ENCODE measurements at places on chromosomes 13 and 19. TPM values are rescaled to one million over a fixed set of nuclear protein-coding genes. Genes with fewer than 3 reads are reported as not detected.
A peak's percentile ranks its signal among the peaks of the same experiment; 100 is the strongest.

- H3K36me3 ChIP-seq, result peaks cover 6% of the 10 kb centered on the region
- DNase-seq, result peak; percentile 35
- no peak overlapping the region for H3K4me3 ChIP-seq
- peaks cover 37% of the 10 kb centered on the region for H3K4me1 ChIP-seq
Measured at GRCh38 chr13:50529154-50529882, 314.2 kb downstream of the DLEU7 start.

GRCh38 chr13:28333204-28333881, 161.6 kb downstream of the FLT1 start:
- peaks cover 37% of the 10 kb centered on the region for H3K36me3 ChIP-seq
- H3K4me3 ChIP-seq, result no peak overlapping the region
- DNase-seq, result no peak
- H3K27ac ChIP-seq, result no peak overlapping the region
- H3K4me1 ChIP-seq, result no peaks in the 10 kb centered on the region

DNA sequence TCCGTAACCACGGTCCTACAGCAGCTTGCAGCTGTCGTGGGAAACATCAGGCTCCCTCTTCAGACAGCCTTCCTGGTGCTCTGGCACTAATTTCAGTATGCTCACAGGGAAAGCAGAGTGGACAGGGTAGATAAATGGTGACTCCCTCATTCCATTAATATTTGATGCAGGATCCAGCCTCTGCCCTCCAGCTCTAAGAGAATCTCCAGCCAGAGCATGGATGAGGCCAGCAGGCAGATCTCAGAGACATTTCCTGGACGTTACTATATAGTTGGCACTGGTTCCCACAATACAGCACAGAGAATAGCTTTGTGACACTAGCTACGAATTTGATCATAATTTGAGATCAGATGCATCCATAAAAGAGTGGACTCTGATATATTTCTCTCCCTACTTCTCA, 341.4 kb downstream of the LIG4 start:
- no peak overlapping the region for H3K27ac ChIP-seq
- no peaks in the 10 kb centered on the region for H3K4me1 ChIP-seq
- no peak overlapping the region for H3K4me3 ChIP-seq

GRCh38 chr13:50198508-50198907, 183.3 kb downstream of the KCNRG start:
- H3K4me3 ChIP-seq, result no peak overlapping the region
- no peaks in the 10 kb centered on the region for H3K27me3 ChIP-seq
- no peak overlapping the region for H3K27ac ChIP-seq
- peaks cover 14% of the 10 kb centered on the region for H3K4me1 ChIP-seq

The PRTN3 gene
- 0.61 TPM for total RNA-seq

The XAB2 gene
- 71.9 TPM for total RNA-seq

The LILRB5 gene
- total RNA-seq, result 0.09 TPM

DNA sequence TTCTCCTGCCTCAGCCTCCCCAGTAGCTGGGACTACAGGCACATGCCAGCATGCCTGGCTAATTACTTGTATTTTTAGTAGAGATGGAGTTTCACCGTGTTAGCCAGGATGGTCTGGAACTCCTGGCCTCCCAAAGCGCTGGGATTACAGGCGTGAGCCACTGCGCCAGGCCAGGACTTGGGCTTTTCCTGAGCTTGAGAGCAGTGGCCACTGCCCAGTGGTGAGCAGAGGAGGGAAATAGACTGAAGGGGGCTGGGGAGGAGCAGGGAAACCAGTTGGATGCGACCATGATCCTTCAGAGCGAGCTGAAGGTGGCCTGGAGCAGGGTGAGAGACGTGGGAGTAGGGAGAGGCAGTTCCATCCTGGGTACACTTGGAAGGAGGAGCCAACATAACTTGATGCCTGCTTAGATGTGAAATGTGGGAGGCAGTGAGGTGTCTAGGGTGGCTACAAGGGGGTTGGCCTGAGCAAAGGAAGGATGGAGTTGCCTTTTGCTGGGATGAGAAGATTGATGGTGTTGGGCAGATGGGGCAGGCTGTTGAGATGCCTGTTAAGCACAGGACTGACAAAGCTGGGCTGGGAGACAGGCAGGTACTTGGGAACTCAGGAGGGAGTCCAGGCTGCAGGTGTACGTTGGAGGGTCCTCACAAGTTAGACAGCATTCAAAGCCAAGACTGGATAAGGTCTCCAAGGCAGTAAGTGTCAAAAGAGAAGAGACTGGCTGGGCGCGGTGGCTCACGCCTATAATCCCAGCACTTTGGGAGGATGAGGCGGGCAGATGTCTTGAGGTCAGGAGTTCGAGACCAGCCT, 31.8 kb downstream of the KCTD15 start:
- no peaks in the 10 kb centered on the region for H3K4me1 ChIP-seq
- no peak for DNase-seq
- no peaks in the 10 kb centered on the region for H3K27me3 ChIP-seq
- H3K4me3 ChIP-seq, result no peak overlapping the region
- no peak overlapping the region for H3K27ac ChIP-seq

GRCh38 chr13:77114271-77114670, 87.3 kb upstream of the FBXL3 start:
- H3K27ac ChIP-seq, result no peak overlapping the region
- H3K36me3 ChIP-seq, result peaks cover 30% of the 10 kb centered on the region
- peaks cover 32% of the 10 kb centered on the region for H3K4me1 ChIP-seq
- H3K27me3 ChIP-seq, result no peaks in the 10 kb centered on the region
- H3K4me3 ChIP-seq, result no peak overlapping the region
- no peak for DNase-seq

- H3K36me3 ChIP-seq, result peaks cover 21% of the 10 kb centered on the region
- peaks cover 25% of the 10 kb centered on the region for H3K4me1 ChIP-seq
- no peaks in the 10 kb centered on the region for H3K27me3 ChIP-seq
- no peak overlapping the region for H3K27ac ChIP-seq
Measured at GRCh38 chr19:2243274-2244124, 5.6 kb upstream of the AMH start.

The ADGRE3 gene
- total RNA-seq, result not detected

The NLRP7 gene
- 5.0 TPM for total RNA-seq

The PRR36 gene
- 31.0 TPM for total RNA-seq

DNA sequence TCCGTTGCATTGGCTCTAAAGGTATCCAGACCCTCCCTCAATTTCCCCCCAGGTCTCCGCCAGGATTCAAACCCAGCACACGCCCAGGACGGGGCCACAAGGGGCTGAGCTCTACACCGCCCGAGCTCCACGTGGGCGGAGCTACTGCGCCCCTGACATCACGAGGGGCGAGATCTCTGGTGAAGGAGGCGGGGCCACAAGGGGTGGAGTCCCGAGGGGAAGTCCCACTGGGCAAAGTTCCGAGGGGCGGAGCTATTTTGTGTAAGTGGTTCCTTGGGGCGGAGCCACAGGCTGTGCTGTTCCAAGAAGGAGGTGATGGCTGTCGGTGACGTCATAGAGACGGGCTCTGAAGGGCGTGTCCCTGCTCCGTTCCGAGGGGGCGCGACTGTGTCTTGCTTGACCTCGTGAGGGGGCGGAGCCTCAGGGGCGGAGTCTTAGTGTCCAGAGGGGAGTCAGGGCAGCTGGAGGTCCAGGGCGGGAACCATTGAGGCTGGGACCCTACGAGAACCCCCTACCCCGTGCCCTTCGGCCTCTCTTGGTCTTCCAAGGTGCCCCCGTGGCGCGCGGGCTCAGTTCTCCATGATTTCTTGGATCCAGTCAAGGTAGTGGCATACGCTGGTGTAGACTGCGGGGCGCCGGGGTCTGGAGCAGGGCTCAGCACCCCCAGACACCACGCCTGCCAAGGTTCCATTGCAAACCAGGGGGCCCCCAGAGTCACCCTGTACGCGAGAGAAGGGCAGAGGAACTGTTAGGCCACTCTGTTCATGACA, 1.3 kb upstream of the KLK8 start:
- H3K36me3 ChIP-seq, result no peaks in the 10 kb centered on the region
- peak overlapping the region; percentile 93 for H3K27ac ChIP-seq
- peak overlapping the region; percentile 67 for H3K4me3 ChIP-seq
- H3K27me3 ChIP-seq, result peaks cover 52% of the 10 kb centered on the region

DNA sequence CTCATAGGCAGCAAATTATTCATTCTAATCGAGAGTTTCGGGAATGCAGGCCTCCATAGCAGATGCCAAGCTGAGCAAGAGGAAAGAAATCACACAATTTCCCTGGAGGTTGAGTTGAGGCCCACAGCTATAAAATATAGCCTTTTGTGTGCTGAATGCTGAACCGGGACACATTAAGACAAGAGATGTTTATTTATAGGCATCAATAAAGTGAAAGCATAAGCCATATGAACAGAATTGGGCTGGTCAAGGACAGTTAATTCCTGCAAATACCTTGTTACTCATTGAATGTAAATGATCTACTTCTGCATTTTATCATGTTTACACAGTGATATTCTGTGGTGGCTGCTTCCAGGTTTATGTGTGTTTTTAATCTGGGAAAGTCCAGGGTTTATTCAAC, 461.7 kb downstream of the KLF12 start:
- peaks cover 23% of the 10 kb centered on the region for H3K4me1 ChIP-seq
- no peaks in the 10 kb centered on the region for H3K36me3 ChIP-seq
- H3K27ac ChIP-seq, result no peak overlapping the region
- H3K27me3 ChIP-seq, result no peaks in the 10 kb centered on the region
- H3K4me3 ChIP-seq, result no peak overlapping the region

GRCh38 chr13:99363949-99364348, 56.8 kb upstream of the GPR183 start:
- H3K36me3 ChIP-seq, result peaks cover 6% of the 10 kb centered on the region
- DNase-seq, result no peak
- no peaks in the 10 kb centered on the region for H3K27me3 ChIP-seq
- no peak overlapping the region for H3K27ac ChIP-seq

GRCh38 chr19:1853295-1854038, 5.2 kb upstream of the REXO1 start:
- H3K27ac ChIP-seq, result peak overlapping the region; percentile 90
- H3K4me3 ChIP-seq, result peak overlapping the region; percentile 46
- DNase-seq, result peak; percentile 93
- no peaks in the 10 kb centered on the region for H3K27me3 ChIP-seq

- no peak for DNase-seq
- peaks cover 86% of the 10 kb centered on the region for H3K27me3 ChIP-seq
- H3K4me3 ChIP-seq, result peak within 1 kb of the TSS; percentile 67
- H3K27ac ChIP-seq, result no peak within 1 kb of the TSS
- H3K36me3 ChIP-seq, result peaks cover 7% of the 10 kb centered on the region
Measured at GRCh38 chr19:47419030-47419783, at the start of gene MEIS3. TSS of gene MEIS3 (minus strand) at chr19:47419527. CDS start at chr19:47419081, 446 bp downstream.

- peaks cover 5% of the 10 kb centered on the region for H3K36me3 ChIP-seq
- peak overlapping the region; percentile 61 for H3K27ac ChIP-seq
- peaks cover 67% of the 10 kb centered on the region for H3K4me1 ChIP-seq
- H3K4me3 ChIP-seq, result no peak overlapping the region
Measured at GRCh38 chr19:38674388-38675171, 27.1 kb downstream of the ACTN4 start.

GRCh38 chr13:69856331-69856730, 251.3 kb upstream of the ATXN8OS start:
- no peaks in the 10 kb centered on the region for H3K36me3 ChIP-seq
- no peaks in the 10 kb centered on the region for H3K27me3 ChIP-seq
- no peak for DNase-seq

GRCh38 chr13:30576528-30576927, 41.2 kb upstream of the USPL1 start:
- no peak for DNase-seq
- H3K36me3 ChIP-seq, result no peaks in the 10 kb centered on the region
- H3K4me1 ChIP-seq, result peaks cover 4% of the 10 kb centered on the region

- no peak overlapping the region for H3K4me3 ChIP-seq
- no peaks in the 10 kb centered on the region for H3K27me3 ChIP-seq
- H3K27ac ChIP-seq, result no peak overlapping the region
Measured at GRCh38 chr19:10800488-10800887, 35.5 kb downstream of the TMED1 start.

GRCh38 chr19:52070496-52070895, 21.9 kb upstream of the ZNF432 start:
- H3K27ac ChIP-seq, result no peak overlapping the region
- peaks cover 96% of the 10 kb centered on the region for H3K36me3 ChIP-seq
- no peaks in the 10 kb centered on the region for H3K27me3 ChIP-seq
- H3K4me1 ChIP-seq, result no peaks in the 10 kb centered on the region

The BRSK1 gene
- total RNA-seq, result 52.4 TPM

- no peak for DNase-seq
- no peaks in the 10 kb centered on the region for H3K36me3 ChIP-seq
- H3K4me1 ChIP-seq, result peaks cover 7% of the 10 kb centered on the region
Measured at GRCh38 chr13:77810430-77810829, 108.2 kb downstream of the EDNRB start.

DNA sequence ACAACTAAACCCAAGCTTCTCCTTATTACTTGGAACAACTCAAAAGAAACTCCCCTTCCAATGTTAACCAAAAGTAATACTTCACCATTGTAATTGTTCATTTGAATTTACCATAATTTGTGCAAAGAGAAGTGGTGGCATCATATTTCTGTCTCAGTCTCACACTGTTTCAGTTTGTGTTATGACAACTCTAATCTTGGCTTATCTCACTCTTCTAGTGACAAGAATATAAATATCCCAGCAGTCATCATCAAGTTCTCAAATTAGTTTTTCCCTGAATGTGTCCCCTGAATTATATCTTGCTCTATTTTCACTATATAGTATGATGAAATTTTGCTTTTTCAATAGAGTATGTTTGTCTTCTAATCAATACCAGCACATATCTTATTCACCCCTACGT, 681.4 kb upstream of the PRR20A start:
- no peak overlapping the region for H3K4me3 ChIP-seq
- no peak overlapping the region for H3K27ac ChIP-seq
- no peaks in the 10 kb centered on the region for H3K4me1 ChIP-seq
- no peaks in the 10 kb centered on the region for H3K27me3 ChIP-seq

DNA sequence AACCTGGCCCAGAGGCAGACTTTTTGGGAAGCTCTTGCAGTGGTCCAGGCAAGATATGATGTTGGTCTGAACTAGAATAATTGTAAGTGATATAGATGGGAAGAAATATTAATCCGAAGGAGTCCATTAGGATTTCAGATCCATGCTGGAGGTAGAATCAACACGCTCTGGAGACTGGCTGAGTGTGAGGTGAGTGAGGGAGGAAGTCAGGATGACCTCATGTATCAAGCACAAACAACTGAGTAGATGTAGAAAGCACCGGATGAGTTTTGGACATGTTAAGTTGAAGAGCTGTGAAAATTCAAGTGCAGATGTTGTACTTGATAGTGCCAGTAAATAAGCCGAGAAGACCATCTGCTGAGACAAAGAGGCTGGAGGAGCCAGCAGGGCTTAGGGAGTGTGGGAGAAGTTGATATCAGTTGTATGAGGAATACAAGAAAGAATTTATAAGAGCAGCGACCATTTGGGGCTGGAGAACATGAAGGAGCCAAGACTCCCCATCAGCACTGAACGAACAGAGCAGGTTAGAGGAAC, 5.3 kb upstream of the CNMD start:
- H3K36me3 ChIP-seq, result peaks cover 15% of the 10 kb centered on the region
- no peak overlapping the region for H3K4me3 ChIP-seq

- H3K27me3 ChIP-seq, result no peaks in the 10 kb centered on the region
- no peak for DNase-seq
- no peak overlapping the region for H3K27ac ChIP-seq
- peaks cover 3% of the 10 kb centered on the region for H3K36me3 ChIP-seq
Measured at GRCh38 chr19:13981021-13981420, 25.1 kb downstream of the RFX1 start.

The OR10H1 gene
- total RNA-seq, result not detected

GRCh38 chr13:30110301-30111070, 196.9 kb downstream of the KATNAL1 start:
- peaks cover 43% of the 10 kb centered on the region for H3K4me1 ChIP-seq
- no peak overlapping the region for H3K27ac ChIP-seq
- H3K36me3 ChIP-seq, result no peaks in the 10 kb centered on the region
- no peak for DNase-seq
